Stimulated activated CD8-positive, alpha-beta memory T cell treated with anti-CD3 and anti-CD28 coated beads, Interleukin-4, amount 100 ng/mL, for 4 hours (primary cell): ENCODE measurements at places on chromosomes 6 and 20.

GRCh38 chr6:133026705-133027104, 212.3 kb downstream of the RPS12 start:
- DNase-seq, result no peak

DNA sequence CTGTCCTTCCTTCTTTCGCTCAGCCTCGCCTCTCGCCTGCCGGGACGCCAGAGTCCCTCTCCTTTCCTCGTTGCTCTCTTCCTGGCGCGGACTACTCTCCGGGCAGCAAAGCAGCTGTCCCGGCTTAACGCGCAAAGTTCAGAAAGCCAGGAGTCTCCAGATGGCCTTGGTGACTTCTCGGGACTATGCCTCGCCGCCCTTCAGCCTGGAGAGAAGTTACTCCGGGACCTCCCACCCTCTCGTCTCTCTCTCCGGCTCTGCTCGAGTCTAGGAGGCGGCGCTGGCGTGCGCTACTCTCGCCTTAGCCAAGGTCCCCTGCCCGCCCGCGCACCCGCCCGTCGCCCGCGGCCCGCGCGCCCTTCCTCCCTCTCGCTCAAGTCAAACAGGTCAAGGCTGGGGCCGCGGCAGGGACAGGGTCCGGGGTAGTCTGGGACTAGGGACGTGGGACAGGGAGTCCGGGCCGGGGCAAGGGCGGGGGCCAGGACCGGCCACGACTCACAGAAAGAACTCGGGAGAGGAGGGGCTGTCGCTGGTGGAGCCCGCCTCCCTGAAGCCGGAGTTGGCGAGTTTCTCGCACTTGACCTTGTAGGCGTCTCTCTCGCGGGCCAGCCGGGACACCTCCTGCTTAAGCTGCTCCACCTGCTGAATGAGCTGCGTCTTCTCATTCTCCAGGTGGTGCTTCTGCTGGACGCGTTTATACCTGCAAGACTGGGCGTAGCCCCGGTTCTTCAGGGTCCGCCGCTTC, 1.5 kb downstream of the MAFB start:
- DNase-seq, result no peak

GRCh38 chr20:577167-577791, 32.8 kb downstream of the TCF15 start:
- no peak for DNase-seq

DNA sequence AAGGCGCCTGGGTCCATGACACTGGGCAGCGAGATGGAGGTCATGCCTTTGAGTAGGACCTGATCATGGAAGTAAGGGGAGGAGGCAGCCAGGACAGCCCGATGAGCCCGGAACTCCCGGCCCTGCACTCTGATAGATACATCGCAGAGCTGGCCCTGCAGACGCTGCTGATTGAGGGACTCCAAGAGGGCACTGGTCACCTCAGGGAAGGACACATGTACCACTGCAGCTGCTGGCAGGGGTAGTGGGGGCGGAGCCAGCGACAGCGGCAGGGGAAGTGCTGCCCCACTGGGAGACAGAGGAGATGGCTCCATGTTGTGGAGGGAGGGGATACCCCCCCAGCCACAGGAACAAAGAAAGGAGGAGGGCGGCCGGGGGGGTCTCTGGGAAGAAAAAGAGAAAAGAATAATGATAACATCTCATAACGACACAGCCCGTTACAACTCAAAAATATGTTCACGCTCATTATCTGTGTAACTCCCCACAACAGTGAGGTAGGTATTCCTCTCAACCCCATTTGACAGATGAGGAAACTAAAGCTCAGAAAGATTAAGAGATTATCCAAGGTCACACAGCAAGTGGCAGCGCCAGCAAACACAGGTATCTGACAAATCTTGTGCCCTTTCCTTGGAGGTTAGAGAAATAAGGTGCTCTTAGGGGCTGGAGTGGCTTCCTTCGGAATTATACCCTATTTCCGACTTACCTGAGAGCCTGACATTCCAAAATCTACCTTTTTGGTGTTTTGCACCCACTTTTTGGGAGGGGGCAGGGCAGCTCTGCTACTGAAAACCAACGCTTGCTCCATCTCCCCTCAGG, 733 bp downstream of the ZBTB22 start:
- no peak for DNase-seq

DNA sequence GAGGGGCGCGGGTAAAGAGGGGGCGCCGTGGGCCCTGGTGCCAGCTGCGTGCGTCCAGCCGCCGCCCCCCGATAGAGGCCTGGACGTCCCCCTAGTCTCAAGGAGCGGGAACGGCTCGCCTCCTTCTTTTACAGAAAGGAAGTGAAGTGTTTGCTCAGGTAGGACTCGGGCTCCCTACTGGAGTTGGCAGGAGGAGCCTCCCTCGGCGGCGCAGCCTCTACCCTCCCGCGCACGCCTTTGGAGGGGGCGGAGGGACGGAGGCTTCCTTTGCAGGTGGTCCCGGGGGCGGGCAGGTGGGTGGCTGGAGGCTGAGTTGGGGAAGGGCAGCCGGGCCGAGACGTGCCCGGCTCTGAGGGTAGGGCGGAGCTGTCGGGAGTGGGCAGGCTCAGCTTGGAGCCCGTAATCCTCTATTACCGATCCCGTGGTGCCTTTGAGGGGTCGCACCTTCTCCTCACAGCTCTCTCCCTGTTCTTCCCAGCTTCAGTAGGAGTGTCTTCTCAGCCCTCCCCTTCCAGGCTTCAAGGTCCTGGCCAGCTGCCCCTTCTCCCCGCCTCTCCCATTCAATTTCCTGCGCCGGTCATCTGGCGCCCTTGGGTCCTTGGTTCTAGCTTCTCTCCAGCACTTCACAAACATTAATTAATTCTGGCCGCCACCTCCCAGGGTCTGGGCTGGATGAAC, 728 bp downstream of the ITPR3 start:
- DNase-seq, result peak; percentile 44

DNA sequence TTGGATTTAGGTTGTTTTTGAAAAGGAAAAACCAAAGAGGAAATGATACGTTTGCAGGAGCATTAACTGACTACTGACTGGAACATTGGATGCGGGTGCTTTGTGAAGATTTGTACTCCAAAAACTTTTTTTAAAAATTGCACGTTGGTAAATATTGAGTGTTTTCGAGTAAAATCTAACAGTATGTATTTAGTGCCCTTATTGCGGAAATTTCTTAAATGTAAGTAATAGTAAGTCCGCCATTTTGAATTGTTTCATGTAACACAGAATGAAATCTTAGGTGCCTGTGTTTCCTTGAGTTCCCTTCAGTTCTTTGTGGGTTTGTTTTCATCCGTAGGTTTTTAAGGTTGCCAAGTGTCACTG, 15.2 kb upstream of the LIN28B start:
- DNase-seq, result no peak

GRCh38 chr20:3128275-3128984, 31.2 kb downstream of the FASTKD5 start:
- DNase-seq, result no peak

DNA sequence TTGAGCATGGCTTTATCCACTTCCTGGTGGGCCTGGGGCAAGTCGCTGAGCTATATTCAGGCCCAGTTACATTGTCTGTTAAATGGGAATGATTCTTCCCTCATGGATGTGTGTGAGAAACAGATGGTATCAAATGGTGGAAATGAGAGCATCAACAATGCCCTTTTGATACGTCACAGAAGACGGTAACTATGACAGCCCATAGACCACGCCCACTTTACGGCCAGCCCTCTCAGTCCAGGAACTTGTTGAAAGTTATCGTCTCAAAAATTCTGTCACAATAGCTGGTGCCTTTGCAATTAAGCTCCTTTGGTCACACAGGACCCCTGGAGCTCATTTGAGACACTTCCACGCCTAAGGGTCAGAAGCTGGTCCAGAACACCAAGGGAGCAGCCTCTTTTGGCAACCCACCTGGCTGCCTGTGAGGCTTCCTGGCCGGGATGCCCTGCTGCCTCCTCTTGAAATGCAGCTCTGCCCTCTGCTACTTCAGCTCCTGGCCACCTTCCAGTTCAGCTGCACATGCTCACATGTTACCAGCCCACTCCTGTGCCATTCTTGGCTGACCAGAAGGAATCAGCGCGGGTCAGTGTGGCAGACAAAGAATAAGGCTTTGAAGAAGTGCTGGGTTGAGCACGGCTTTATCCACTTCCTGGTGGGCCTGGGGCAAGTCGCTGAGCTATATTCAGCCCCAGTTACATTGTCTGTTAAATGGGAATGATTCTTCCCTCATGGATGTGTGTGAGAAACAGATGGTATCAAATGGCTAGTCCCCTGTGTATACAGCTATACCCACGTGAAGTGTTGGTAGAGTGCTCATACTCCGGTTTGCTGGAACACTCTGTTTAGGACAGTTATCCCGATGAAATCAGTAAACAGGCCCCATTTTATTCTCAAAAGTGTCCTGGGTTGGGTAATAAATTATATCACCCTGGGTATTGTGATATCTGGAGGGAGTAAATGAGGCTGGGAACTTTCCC, 199.2 kb upstream of the SUPT3H start:
- no peak for DNase-seq

GRCh38 chr20:23412026-23412425, 9.3 kb downstream of the NAPB start:
- DNase-seq, result no peak

GRCh38 chr6:84731401-84731800, 33.0 kb downstream of the TBX18 start:
- DNase-seq, result no peak

DNA sequence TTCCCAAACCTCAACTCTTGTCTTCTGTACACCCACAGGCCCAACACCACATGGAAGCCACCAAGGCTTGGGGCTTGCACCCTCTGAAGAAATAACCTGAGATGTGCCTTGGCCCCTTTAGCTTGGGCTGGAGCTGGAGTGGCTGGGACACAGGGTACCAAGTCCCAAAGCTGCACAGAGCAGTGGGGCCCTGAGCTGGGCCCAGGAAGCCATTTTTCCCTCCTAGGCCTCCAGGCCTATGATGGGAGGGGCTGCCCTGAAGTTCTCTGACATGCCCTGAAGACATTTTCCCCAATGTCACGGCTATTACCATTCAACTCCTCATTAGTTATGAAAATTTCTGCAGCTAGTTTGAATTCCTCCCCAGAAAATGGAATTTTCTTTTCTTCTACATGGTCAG, 163.2 kb upstream of the ARID1B start:
- no peak for DNase-seq

- DNase-seq, result no peak
Measured at GRCh38 chr6:132964101-132964867, 149.9 kb downstream of the RPS12 start.

DNA sequence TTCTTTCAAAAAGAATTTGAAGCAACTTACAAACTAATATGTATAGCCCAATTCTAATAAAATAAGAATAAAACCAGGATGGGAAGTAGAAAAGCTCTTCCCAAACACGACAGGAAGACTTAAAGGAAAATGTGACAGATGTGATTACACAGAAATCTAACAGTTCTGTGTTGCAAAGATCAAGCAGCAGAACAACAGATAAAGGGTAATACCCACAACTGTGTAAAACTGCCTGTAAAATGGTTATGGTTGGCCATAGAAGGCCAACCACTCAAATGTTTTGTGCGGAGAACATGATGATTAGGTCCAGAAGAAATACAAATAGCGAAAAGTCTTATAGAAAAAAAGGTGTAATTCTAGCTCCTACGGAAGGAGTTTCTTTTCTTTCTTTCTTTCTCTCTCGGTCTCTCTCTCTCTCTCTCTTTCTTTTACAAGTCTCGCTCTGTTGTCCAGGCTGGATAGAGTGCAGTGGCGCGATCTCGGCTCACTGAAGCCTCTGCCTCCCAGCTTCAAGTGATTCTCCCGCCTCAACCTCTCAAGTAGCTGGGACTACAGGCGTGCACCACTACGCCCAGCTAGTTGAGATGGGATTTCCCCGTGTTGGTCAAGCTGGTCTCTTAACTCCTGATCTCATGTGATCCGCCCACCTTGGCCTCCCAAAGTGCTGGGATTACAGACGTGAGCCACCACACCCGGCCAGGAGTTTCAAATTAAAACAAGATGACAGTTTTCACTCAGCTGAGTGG, 128.5 kb downstream of the QRSL1 start:
- DNase-seq, result no peak

DNA sequence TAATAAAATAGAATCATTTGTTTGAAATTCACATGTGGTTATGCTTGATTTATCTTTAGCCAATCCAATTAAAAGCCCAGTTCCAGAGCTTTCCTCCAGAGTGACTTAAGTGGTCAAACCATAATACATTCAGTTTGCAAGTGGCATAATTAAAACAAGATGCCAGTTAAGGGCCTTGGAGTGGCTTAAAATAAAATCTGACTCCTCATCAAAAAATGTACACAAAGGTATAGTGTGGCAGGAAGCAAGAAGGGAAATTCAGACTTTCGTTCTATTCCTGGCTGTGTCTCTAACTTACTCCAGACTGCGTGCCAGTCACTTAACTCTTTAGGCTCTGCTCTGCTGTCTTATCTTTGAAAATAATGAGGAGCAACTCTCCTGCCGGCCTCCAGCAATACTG, 251.3 kb upstream of the PRND start:
- no peak for DNase-seq
